ENCODE measurements at places on chromosomes 5 and 9.

- DNase-seq, result no peak
These were observed 99.8 kb downstream of the ZDHHC21 start for GRCh38 chr9:14593406-14593805.

DNA sequence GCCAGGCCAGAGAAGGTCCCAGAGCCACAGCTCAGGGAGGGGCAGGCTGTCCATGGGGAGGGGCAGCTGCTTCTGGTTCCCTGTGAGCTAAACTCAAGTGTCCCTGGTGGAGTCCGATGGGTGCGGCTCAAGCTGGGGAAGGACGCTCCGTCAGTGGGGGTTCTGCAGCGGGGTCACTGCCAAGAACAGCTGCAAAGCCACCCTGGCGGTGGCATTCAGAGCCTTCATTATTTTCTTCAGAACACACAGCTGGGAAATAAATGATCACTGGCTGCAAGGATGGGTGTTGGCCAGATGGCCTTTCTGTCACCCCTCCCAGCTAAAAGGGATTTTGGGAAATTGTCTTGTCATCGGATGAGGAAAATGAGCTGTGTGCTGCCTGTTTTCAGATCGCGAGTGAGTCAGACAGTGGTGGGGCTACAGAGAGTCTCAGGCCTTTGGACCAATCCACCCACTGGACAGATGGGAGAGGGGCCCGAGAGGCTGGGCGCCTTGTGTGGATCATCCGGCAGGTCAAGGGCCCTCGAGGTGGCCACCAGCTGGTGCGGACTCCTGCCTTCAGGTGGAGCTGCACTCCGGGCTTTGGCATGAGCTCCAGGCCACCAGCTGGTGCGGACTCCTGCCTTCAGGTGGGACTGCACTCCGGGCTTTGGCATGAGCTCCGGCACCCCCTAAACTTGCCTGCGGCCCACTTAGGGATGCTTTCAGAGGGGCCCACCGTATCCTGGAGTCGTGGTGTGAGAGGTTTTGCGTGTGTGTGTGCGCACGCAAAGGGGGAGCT is 17.9 kb upstream of the GFPT2 start:
- DNase-seq, result no peak

- peak; percentile 63 for DNase-seq
These were observed 11.7 kb downstream of the TSPAN17 start for GRCh38 chr5:176658817-176659511.

DNA sequence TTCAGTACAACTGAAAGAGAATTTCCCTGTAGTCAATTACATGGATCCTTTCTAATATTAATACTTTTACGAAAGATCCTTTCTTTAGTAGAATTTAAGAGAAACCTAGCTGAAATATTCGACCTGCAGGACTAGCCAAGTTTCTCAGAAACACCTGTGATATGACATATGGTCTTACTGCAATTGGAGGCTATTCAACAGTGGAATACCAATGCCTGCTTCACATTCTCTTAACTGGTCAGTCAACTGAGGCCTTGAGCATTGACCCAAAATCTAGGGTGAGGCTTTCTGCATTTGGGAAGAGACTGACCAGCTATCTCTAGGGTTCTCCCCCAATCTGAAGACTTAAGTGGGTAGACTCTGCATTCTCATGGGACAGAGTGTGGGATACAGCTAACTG is 12.3 kb downstream of the UBE2QL1 start:
- DNase-seq, result no peak

- DNase-seq, result no peak
These were observed 17.1 kb downstream of the STC2 start for GRCh38 chr5:173310861-173311785.

DNA sequence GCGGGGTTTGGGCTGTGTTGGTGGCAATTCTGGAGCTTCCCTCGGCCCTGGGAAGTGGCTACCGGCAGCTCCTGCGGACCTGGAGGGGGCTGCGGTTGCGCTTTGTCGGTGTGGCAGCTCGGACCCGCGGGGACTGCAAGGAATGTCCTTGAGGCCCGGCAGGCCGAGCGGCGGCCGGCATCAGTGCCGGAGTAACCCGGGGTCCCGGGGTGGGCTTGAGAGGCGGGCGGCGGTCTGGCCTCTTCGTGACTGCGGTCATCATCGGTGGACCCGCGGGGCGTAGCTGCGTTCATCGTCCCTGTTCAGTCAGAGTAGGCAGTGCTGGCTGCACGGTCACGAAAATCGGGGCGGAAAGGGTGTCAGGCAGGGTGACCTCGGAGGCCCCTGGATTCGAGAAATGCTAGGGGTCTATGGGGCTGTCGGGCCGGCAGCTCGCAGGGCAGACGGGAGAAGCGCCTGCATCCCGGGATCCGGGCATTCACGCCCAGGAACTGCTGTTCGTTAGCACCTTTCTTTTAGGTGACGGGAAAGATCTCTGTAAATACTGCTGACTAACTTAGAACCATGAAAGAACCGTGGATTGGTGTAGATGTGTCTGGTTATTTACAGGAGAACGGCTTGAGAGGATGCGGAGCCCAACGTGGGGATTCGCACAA is 474 bp downstream of the HMGCR start:
- peak; percentile 41 for DNase-seq

GRCh38 chr5:38497946-38498345 is 58.5 kb downstream of the LIFR start:
- no peak for DNase-seq

DNA sequence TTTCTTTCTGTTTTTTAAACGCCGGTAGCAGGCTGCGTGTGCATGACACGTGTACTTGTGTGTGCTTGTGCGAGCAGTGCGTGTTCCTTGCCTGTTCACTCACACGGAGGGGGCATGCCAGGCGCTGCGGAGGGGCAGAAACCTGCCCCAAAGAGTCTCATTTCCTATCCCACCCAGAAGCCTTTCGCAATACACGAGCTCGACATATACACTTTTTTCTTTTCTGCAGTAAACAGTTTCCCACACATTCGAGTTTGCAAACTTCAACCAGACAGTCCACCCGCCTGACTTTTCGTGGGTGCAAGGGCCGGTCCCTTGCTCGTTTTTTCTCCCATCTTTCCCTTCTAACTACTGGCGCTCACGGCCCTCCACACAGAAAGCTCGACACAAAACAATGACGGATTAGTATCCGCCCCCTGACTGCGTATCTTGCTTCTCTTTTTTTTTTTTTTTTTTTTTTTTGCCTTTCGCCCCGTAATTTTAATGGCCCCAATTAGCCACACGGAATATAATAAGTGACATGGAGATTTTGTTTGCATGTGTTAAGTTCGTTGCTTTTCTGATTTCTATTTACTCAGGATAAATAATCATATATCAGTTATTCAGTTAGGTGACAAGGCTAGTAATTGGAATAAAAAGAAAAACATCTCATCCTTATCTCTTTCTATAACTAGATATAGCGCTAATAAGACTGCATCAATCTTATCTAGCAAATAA is 5.3 kb upstream of the OTP start:
- peak; percentile 64 for DNase-seq

DNA sequence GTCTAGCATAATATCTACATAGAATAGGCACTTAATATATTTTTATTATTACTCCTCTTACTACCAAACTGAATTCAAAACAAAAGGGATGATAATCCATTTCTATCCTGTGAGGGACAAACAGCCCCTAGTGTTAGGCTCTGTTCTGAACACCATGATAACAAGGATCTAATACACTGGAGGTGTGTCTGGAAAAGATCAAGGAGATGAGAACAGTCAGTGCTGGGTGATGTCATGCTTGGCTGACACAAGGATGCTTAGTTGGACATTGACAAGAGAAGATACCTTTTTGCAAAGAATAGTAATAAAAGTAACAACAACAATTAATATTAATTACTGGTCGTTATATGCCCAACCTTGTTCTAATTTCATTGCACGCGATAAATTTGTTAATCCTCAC is 458.7 kb downstream of the EBF1 start:
- DNase-seq, result no peak
